A549 treated with CpdA at 1 μM for 4 hours (cell line): ENCODE measurements at places on chromosomes 11 and 22. TPM values are rescaled to one million over a fixed set of nuclear protein-coding genes. Genes with fewer than 3 reads are reported as not detected.

The TRIM29 gene
- 5.2 to 7.1 TPM (median 6.2 TPM) in 5 replicates for total RNA-seq

The MUC5AC gene
- 3.2 to 4.5 TPM (median 4.1 TPM) in 5 replicates for total RNA-seq

The TSSK2 gene
- not detected in 5 replicates for total RNA-seq

The OR2AG1 gene
- not detected in 5 replicates for total RNA-seq

The LIF gene
- 33.9 to 49.9 TPM (median 45.0 TPM) in 5 replicates for total RNA-seq

The GAB4 gene
- total RNA-seq: not detected in 5 replicates

The PATE2 gene
- 0.02 TPM in 1 of 5 replicates, not detected in the others for total RNA-seq

The NXPE2 gene
- not detected in 5 replicates for total RNA-seq

The MAP6 gene
- 1.5 to 1.7 TPM (median 1.7 TPM) in 5 replicates for total RNA-seq

The TRPC6 gene
- total RNA-seq: 0.77 to 1.4 TPM (median 0.98 TPM) in 5 replicates

The CASP5 gene
- not detected in 5 replicates for total RNA-seq

The APLNR gene
- total RNA-seq: 0.03 to 0.12 TPM (median 0.08 TPM) in 4 of 5 replicates, not detected in the other

The ZC3H12C gene
- total RNA-seq: 3.5 to 6.6 TPM (median 5.2 TPM) in 5 replicates

The SNU13 gene
- 104 to 216 TPM (median 183 TPM) in 5 replicates for total RNA-seq

The RTN4RL2 gene
- 72.6 to 128 TPM (median 115 TPM) in 5 replicates for total RNA-seq

The CWC15 gene
- total RNA-seq: 27.5 to 33.8 TPM (median 31.9 TPM) in 5 replicates

The PIWIL4 gene
- 0.19 to 0.49 TPM (median 0.29 TPM) in 5 replicates for total RNA-seq

The FAT3 gene
- total RNA-seq: 0.13 to 0.90 TPM (median 0.84 TPM) in 5 replicates

The LBHD1 gene
- total RNA-seq: 4.0 to 5.2 TPM (median 5.0 TPM) in 5 replicates

The CDCA5 gene
- 58.8 to 74.6 TPM (median 69.2 TPM) in 5 replicates for total RNA-seq

The FOLR2 gene
- total RNA-seq: not detected in 5 replicates

The ACO2 gene
- total RNA-seq: 45.2 to 48.6 TPM (median 47.0 TPM) in 5 replicates

The KIAA0930 gene
- total RNA-seq: 73.5 to 98.0 TPM (median 94.6 TPM) in 5 replicates

The BTG4 gene
- total RNA-seq: 0.09 to 0.22 TPM (median 0.11 TPM) in 3 of 5 replicates, not detected in the others

The STK33 gene
- 3.9 to 7.6 TPM (median 4.4 TPM) in 5 replicates for total RNA-seq

The ABCC8 gene
- total RNA-seq: 1.3 to 2.2 TPM (median 1.5 TPM) in 5 replicates
